ENCODE measurements at places on chromosomes 5 and 9.

GRCh38 chr5:91850031-91850430, 466.9 kb upstream of the ARRDC3 start:
- no peak for DNase-seq

DNA sequence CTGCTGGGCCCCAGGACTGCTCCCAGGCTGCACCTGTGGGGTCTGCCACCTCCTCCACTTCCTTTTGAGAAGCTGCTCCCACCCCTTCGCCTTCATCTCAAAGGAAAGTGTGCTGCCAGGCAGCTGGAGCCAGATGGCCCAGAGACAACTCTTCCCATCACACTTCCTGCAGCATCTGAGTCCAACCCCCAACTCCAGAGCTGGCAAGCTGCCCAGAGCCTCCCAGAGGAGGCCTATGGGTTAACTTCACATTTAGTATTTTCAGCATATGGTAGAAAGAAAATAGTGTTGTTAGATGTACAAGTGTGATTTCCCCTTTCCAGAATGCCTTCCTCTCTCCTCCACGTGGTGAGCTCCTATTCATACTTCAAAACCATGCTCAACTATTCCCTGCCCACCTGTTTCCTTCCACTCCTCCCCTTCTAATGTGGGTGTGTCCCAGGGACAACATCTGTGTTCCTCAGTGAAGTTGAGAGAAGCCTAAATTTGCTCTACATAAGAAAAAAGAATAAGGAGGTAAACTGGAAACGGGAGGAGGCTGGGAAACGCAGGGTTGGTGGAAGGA, 38.6 kb upstream of the KCNMB1 start:
- peak; percentile 35 for DNase-seq

DNA sequence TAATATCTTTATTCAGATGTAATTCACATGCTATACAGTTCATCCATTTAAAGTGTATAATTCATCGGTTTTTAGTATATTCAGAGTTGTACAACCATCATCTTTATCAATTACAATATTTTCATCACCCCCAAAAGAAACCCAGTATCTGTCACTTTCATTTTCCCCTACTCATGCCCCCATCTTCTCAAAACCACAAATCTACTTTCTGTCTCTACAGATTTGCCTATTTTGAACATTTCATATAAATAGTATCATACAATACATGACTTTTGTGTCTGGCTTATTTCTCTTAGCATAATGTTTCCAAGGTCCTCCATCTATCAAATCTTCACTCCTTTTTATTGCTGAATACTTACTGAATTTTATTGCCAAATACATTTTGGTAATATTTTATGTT, 305.1 kb upstream of the SGCD start:
- DNase-seq = no peak

- DNase-seq = no peak
Observed at GRCh38 chr9:69815313-69815712, 5.3 kb upstream of the CFAP95 start.

DNA sequence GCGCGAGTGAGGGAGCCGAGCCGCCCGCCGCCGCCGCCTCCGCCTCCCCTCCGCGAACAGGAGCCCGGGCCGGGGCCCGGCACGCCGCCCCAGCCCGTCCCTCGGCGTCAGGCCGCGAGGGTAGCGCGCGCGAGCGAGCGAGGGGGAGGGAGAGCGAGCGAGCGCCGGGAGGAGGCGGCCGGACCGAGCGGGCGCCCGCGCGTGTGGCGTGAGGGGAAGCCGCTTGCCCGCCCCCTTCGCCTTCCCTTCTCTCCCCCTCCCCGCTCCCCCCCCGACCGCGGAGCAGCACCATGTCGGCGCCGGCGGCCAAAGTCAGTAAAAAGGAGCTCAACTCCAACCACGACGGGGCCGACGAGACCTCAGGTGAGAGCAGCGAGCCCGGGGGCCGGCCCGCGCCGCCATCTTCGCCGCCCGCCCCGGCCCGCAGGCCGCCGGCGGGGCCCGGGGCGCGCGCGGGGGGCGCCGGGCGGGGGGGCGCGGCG, 312 bp downstream of the SET start:
- DNase-seq = no peak

GRCh38 chr9:77161966-77162365, 15.4 kb upstream of the VPS13A start:
- DNase-seq = no peak

GRCh38 chr9:111023128-111023527, 15.1 kb downstream of the LPAR1 start:
- DNase-seq = no peak

Measured in Daoy (cell line).